Eye (tissue), 1 donor: ENCODE measurements at places on chromosomes 11 and 22.

GRCh38 chr22:46777609-46777970, 15.1 kb downstream of the TBC1D22A start:
- no peak for DNase-seq

- DNase-seq: no peak
Measured at GRCh38 chr11:111598148-111598547, 4.1 kb upstream of the SIK2 start.

DNA sequence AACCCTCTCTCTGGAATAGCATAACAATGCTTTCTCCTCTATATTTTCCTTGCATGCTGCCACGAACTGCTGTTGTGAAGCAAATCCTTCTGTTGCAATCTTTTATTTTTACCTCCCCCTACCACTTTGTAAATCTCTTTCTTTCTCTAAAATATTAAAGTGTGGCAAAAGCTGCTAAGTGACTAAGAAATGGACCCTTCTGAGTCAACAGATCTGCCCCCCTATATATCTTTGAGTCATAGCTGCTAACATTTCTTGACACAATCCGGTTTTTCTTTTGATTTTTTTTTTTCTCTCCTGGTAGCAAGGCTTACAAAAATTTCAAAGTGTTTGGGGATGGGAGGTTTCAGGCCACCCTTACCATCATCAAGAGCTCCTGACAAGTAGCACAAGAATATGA, 39.0 kb upstream of the KIRREL3 start:
- DNase-seq: no peak

DNA sequence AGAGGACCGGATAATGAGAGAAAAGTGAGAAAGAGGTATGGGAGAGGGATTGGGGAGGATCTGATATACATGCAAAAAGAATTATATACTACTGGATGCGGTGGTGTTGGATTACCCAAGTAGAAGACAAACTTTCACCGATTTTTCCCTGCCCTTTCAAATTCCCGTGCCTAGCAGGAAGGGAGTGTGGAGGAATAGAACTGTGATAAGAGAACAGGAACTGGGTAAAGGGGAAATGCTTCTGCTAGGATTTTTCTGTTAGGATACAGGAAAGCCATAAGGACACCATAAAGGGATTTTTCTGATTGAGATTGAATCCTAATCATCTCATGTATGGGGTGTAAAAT, 480 bp upstream of the MTMR2 start:
- DNase-seq: no peak

GRCh38 chr22:32905400-32905799, 103.9 kb downstream of the TIMP3 start:
- DNase-seq: no peak

DNA sequence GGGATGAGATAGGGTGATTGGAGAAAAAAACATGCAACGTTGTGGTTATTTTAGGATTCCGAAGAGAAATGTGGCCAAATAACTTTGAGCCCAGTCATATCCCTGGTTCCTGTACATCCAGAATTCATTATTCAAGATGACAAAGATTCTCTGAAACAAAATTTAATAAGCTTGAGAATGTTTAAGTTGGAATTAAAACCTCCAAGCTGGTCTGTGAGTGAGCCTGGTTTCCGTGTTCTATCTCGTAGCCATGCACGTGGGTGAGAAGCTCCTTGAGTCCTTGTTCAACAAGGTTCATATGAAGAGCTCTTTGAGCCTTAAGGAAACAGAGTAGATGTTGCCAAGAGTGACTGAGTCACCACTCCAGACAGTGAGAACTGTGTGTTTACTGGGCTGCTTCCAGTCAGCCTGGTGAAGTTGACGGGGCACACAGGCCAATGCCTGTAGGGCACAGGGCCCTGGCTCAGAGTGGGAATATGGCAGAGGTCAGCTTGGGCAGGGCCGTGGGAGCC, 206.5 kb downstream of the NAV2 start:
- peak; percentile 10 for DNase-seq

DNA sequence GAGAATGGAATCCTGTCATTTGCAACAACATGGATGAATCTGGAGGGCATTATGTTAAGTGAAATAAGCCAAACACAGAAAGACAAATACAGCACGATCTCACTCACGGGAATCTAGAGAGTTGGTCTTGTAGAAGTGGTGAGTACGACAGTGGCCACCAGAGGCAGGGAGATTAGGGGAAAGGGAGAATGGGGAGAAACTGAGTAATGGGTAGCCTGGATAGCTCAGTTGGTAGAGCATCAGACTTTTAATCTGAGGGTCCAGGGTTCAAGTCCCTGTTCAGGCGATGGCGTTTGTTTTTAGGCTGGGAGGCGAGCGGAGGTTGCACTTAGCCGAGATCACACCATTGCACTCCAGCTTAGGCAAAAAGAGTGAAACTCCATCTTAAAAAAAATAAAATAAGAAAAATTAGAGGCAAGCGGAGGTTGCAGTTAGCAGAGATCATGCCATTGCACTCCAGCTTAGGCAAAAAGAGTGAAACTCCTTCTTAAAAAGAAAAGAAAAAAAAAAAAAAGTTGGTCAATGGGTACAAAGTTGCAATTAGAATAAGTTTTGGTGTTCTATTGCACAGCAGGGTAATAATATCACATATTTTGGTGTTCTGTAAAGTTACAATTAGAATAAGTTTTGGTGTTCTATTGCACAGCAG, 95.7 kb upstream of the UBASH3B start:
- no peak for DNase-seq

DNA sequence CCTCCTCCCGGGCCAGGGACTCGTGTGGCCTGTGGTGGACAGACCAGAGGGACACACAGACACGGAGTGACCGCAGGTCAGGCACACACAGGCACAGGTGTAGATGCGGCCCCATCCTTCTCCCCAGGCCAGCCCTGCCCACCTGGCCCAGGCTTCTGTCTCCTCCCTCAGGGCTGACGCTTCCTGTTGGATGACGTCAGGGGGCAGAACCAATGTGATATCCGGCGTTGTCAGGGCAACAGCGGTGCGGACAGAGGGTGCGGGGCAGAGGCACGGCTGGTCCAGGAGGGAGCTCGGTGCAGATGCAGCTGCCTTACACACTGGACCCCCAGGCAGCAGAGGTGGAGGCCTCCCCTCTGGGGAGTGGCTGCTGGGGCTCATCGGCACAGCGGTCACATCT, 2.9 kb upstream of the TUBGCP6 start:
- DNase-seq: peak; percentile 42

- no peak for DNase-seq
Measured at GRCh38 chr11:68258363-68258765, 13.4 kb downstream of the C11orf24 start.
